Parietal lobe (tissue), 2 donors: ENCODE measurements at places on chromosomes 12 and 14. TPM values are rescaled to one million over a fixed set of nuclear protein-coding genes. Genes with fewer than 3 reads are reported as not detected.

Gene FOXG1
- 80.4 TPM for total RNA-seq

Gene PLBD1
- 0.94 TPM for total RNA-seq

Gene SLC17A8
- total RNA-seq, result 0.63 TPM

Gene KCNJ8
- total RNA-seq, result 4.4 TPM

Gene SERPINA10
- not detected for total RNA-seq

Gene SMIM41
- not detected for total RNA-seq

Gene KRT6C
- total RNA-seq, result not detected
